ENCODE measurements at places on chromosomes 1 and 21.

DNA sequence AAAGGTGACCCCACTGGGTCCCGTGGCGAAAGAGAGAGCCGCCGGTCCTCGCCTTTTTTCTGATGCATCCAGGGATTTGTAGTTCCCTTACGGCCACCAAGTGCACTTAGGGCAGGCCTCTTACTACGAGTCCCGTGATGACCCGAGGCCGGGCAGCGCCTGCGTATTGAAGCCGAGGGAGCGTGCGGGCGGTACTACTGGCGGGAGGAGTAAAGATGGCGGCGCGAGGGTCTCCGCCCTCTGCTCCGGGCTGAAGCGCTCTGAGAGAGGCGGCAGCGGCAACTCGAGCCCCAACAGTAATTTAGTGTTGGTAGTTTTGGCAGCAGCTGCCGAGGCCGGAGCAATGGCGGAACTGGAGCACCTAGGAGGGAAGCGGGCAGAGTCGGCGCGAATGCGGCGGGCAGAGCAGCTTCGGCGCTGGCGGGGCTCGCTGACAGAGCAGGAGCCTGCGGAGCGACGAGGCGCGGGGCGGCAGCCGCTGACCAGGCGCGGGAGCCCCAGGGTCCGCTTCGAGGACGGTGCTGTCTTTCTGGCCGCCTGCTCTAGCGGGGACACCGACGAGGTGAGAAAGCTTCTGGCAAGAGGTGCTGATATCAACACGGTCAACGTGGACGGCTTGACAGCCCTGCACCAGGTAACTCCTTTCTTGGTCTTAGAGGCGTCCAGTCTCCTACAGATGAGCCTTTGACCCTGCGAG is at the start of gene PPP1R12B:
Gene PPP1R12B (plus strand): TSS at position 191 of the 697 bp plus-strand sequence. CDS start 153 bp downstream, at position 344.
- peak; percentile 99 for DNase-seq

- DNase-seq: no peak
Measured at GRCh38 chr1:159261721-159262494, 40.2 kb upstream of the FCER1A start.

DNA sequence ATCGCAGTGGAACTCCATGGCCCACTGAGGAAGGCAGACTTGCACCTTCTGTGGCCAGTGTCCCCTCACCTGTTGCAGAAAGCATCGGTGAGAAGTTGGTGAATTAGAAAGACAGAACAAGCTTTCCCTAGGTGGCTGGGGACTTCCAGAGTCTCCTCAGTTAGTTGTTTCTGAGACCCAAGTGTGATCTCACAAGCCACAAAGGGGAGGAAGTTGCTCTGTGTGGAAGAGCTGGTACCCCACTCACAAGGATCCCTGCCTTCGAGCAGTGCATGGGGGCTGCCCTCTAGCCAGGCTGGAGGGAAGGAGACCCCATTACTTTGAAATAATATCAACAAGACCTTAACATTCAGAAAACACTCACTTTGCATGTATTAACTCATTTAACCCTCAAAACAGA is 2.1 kb downstream of the PRELP start:
- no peak for DNase-seq

- no peak for DNase-seq
Measured at GRCh38 chr1:87421809-87422208, 93.1 kb downstream of the LMO4 start.

- no peak for DNase-seq
Measured at GRCh38 chr1:40313958-40314720, 2.9 kb downstream of the COL9A2 start.

DNA sequence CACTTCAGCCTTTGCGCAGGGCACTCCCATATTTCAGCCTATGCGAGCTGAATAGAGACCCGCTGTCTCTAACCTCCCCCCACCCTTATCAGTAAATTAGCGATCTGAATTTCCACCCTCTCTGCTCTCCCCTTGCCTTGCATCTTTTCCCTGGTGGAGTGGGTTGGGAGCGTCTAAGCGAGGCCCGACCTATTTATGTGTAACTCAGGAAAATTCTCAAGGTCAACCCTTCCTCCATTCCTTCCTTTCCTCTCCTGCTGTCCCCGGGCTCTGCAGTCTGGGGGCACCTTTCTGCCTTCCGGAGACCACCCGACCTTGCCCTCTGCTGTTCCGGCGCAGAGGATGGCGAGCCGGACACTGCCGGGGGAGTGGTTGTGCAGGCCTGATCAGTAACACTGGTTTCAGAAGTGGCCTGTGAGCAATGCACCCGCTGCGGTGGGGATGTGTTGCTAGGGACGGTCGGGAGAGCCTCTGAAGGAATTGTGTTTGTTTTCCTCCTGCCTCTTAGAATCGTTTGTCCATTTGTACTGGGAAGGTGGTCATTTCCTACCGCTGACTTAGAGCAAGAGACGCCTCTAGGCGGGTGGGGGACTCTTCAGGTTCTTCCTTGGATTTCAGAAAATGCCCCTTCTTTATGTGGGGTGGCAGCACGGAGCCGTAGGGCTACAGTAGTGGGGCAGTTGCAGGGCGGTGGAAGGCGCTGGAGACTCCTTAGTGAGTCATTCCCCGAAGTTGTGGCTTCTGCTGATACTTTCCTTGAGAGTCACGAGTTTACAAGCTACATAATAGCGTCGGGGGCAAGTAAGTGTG is 513 bp downstream of the MGST3 start:
- DNase-seq: no peak

- no peak for DNase-seq
Measured at GRCh38 chr1:94000510-94001282, 91.5 kb upstream of the GCLM start.

GRCh38 chr1:203099805-203100515 is 14.1 kb upstream of the MYOG start:
- DNase-seq: no peak

DNA sequence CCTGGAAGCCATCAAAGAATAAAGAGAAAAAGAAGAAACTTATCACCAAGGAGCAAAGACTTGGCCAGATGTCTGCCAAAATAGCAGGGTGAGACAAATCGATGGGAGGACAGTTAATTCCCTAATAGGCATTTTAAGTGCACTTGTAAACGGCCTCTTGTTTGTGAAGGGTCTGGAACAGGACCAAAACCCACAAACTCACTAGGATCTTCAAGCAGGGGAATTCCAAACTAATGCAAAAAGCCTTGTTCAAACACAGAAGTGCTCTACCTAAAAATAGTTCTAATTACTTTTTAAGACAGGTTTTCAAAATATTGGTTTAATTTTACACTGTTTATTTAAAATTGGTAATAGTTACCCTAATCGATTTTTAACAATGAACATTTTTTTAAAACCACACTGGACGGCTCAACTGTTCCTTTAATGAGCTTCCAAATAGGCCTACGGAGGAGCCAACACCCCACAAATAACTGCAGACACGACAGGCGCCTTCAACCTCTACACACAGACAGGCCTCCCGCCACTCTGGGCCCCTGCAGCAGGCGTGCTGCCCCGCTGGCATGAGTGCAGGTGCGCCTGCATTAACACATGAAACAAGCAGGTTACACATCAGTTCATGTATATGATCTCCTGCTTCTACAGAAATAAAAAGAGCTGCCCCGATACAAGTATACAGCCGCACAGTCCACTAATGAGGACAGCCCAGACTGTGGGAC is 15.8 kb downstream of the UBE2G2 start:
- peak; percentile 1 for DNase-seq
